NCI-H82 (cell line): ENCODE measurements at places on chromosomes 13 and 19.

- no peak for DNase-seq
Measured at GRCh38 chr13:36072152-36072935, 58.8 kb downstream of the DCLK1 start.

- DNase-seq, result no peak
Measured at GRCh38 chr13:94558716-94559115, 37.2 kb downstream of the TGDS start.

DNA sequence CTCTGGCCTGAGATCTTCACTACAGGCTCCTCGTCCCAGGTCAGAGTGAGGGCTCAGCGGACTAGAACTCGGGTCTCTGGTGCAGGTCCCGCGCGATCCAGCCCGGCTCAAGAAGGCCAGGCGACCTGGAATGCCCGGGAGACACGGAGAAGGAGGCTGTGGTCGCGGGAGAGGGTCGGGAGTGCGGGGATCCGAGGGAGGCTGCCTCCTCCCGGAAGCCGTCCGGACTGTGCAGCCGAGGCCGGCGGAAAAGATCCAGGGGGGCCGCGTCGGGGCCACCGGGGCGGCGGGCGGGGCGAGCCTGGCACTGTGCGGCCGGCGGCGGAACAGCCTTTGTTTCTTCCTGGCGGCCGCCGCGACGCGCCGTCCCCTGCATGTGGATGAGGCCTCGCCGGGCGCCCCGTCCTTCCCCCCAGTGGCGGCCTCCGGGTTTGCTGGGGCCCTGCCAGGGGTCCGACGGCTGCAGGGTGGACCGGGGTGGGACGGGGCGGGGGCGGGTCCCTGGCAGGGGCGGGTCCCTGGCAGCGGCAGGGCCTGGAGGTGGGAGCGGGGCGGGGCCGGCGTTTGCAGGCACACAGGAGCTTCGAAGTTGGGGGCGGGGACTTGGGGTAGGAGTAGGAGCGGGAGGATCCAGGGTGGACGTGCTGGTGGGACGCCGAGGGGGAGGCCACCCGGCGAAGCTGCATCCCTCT, 1.0 kb upstream of the SLC7A10 start:
- peak; percentile 63 for DNase-seq

GRCh38 chr13:51330791-51331190, 8.7 kb upstream of the SERPINE3 start:
- no peak for DNase-seq

- DNase-seq, result peak; percentile 68
Measured at GRCh38 chr13:60654415-60654814, 257.4 kb downstream of the TDRD3 start.

- no peak for DNase-seq
Measured at GRCh38 chr19:36377541-36378178, 1.3 kb downstream of the ZFP14 start.

DNA sequence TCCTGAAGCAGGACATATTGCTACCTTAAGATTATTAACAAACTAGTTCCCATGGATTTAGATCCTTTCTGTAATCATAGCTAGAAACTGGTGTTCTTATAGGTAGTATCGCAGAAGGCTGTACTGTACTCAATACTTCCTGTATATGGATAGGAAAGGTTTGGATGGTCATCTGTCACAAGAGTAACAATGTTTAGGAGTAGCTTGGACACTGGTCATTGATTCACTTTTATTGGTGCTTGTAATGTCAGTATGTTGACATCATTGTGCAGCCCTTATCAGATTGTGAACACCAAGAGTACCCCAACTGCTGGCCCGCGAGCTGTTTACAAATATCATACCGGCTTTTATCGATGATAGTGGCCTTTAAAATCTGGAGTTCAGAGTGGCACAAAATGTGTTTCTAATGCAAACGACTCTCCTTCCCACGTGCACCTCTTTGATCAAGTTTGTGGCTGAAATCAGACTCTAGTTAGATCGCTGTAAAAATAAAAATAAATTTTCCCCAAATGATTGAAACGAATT, 605 bp upstream of the CDK8 start:
- no peak for DNase-seq

GRCh38 chr13:43044720-43045301, 21.4 kb downstream of the DNAJC15 start:
- no peak for DNase-seq

- no peak for DNase-seq
Measured at GRCh38 chr19:49579193-49579592, 1.2 kb downstream of the NOSIP start.

DNA sequence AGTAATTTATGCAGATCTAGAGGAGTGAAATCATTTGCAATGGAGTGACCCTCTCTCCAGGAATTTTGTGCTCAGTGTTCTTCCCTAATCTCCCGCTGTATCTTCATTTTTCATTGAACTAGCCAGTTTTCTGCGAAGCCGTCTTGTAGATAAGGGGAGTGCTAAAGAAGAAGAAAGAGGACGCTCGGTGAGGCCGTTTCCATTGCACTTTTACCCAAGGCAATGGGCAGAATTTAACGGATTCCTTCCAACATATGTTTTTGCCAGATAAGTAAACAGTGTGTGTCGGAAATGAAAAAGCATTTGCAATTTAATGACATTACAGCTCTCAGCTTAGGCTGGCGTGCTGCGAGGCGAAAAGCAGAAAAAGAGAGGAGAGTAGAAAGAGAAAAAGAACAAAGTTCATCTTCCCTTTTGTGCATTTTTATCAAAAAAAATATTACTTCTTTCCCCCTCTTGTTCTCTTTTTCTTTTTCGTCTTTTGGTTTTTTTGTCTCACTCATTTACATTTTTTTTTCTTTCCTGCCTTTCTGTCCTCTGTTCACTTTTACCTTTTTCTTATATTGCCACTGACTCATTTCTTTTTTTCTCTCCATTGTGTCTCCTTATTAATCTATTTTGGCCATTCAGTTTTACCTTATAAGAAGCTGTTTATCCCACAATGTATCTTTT, 49.9 kb downstream of the SOX21 start:
- DNase-seq, result peak; percentile 47

DNA sequence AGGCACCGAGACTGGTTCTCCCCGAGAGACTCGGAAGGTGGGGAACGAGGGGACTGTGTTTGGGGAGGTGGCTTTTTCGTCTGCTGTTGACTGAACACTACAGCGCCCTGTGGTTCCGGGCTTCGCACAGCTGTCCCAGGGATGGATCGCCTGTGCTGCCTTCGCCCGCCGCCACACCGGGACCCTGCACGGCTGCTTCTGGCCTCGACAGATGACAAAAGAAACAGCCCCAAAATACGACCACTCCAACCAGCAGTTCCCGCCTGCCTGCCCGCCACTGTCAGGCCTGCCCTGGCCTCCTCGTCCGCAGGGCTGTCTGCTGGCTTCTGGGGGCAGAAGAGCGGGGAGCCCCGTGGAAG, 13.3 kb upstream of the GNA15 start:
- DNase-seq, result no peak

- peak; percentile 84 for DNase-seq
Measured at GRCh38 chr13:83881917-83882605, at the start of gene SLITRK1. SLITRK1 (minus strand) TSS chr13:83882474; CDS start chr13:83881507, 967 bp downstream.

DNA sequence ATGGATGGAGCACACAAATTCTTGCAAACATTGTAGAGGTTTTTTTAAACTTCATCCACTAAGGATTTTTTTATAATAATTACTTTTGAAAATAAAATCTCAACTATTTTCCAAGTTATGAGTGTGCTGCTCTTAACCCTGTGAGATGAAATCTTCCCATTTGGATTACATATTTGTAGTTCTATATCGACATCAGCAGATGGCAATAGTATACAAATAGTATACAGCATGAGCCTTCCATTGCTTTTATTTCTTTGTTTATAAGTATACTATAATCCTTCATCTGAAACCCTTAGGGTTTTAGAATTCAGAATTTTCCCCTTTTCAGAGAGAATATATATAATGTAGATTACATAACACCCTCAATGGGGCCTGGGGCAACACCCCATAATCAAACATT, 70.5 kb downstream of the GJA3 start:
- DNase-seq, result no peak

GRCh38 chr19:53037101-53038097, 7.1 kb upstream of the ERVV-2 start:
- no peak for DNase-seq

DNA sequence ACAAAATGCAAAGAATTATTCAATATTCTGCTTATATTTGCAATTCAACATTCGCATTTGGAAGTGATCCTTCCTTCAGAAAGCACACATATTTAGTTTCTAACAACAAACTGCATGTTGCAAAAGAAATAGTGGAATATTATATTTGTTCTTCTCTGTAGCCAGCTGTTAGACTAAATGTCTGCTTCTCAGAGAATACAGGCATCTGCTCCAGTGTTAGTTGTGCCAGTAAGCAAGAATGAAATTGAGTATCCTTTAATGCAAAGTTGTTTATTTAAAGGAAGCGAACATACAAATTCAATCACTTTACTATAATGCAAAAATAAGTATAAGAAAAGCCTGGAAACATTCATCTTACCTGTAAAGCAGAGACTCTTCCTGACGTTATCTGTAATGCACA, 663 bp downstream of the SLITRK6 start:
- no peak for DNase-seq

- DNase-seq, result peak; percentile 86
Measured at GRCh38 chr19:14150041-14150769, 13.8 kb upstream of the ASF1B start.

DNA sequence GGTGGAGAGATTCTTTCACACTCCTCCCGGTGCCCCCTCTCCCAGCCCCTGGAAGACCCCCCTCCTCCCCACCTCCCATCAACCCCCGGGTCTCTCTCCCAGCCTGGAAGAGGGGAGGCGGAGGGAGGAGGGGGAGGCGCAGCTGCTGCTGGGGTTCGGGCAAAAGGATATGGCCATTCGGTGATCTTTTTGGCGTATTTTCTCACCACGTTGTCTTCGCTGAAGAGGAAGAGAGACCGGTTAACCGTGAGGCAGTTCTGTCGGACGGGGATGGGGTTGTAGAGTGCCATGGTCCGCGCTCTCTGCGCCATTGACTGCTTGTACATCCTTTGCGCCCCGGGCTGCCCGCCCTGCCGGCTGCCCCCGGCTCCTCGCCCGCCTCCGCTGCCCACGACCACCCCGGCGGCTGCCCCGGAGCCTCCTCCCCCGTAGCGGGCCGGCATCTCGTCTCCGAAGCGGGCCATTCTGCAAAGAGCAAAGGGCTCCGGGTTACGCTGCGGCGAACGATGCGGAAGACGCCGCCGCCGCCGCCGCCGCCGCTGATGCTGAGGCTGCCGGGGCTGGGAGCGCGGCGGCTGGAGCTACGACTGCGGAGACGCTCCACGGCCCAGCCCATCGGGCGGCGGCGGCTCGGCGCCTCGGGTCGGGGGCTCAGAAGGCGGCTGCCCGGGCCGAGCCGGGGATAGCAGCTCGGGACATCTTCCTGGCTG, 363 bp downstream of the CACNA1A start:
- peak; percentile 22 for DNase-seq

DNA sequence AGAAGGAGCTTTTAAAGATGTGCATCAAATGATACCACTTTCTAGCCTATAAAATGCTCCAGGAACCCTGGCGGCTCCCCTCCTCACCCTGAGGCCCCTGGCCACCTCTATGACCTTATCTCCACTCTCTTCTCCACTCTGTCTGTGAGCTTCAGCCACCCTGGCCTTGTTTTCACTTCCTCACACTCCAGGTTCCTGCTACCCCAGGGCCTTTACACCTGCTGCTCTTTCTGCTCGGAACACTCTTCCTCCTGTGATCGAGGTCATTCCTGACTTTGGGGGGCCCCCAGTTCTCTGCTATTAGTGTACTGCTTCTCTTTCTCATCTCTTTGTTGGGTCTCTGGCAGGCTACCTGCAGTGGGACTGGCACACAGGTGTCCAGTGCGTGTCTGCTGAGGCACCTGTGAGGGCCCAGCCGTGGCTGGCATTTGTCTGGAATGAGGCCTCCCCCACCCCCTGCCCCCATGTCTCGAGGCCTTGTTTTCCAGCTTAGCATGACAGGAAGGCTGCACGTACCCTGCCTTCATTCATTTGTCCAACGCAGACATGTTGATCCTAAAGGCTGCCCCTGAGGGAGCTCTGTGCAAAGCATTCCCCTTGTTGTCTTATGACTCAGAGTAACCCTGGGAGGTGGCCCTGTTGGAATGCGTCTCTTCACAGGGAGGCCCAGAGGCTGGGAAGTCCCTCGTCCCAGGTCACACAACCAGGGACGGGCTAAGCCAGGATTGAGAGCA, 2.3 kb downstream of the DDA1 start:
- no peak for DNase-seq

- no peak for DNase-seq
Measured at GRCh38 chr13:62290542-62290941, 874.9 kb upstream of the PCDH20 start.

DNA sequence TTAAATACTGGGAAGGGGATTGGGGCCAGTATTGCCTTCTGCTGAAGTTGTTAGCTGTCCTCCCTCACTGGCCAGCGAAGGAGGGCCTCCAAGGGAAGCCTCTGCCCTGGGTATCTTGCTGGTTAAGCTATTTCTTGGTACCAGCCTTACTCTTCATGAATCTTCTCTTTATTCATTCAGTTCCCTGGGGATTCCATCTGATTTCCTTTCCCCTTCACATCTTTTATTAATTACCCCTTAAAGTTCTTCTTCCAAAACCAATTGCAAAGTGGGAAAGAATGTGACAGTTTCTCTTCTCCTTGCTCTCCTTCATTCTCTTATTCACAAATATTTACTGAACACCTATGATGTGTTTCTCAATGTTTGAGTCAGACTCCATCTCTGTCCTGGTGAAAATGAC, 36.7 kb upstream of the STK24 start:
- no peak for DNase-seq

DNA sequence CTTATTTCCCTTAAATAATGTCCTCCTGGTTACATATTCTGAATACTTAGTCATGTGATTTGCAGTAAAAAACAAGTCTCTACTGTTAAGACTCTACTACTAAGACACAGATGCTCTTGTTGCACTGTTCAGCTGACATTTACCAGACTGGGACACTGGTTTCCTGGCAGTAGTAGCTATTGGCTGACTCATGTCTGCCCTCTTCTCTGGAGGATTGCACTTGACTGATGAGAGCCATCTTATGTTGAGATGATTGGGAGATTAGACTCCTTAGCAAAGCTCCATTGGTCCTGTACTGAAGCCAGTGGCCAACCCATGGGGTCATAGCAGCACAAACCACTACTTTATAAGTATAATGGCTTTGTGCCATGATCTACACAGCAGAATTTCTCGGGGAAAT, 1672.6 kb upstream of the PCDH20 start:
- no peak for DNase-seq

DNA sequence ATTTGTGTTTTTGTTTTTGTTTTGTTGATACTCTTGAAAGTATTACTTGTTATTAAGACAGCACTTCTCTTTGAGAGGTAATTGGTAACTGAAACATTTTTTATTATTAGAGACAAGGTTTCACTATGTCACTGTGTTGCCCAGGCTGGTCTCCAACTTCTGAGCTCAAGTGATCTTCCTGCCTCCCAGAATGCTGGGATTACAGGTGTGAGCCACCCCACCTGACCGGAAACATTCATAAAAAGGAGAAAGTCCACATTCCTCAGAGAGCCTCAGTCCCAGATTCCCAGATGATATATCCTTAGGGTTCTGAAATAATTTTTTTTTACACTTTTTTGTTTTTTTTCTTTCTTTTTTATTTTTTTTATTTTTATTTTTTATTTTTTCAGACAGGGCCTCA, 2.7 kb downstream of the CARM1 start:
- no peak for DNase-seq
